ENCODE measurements at places on chromosomes 11 and 22. TPM values are rescaled to one million over a fixed set of nuclear protein-coding genes. Genes with fewer than 3 reads are reported as not detected.

Gene SPON1
- total RNA-seq = 3.5 TPM

DNA sequence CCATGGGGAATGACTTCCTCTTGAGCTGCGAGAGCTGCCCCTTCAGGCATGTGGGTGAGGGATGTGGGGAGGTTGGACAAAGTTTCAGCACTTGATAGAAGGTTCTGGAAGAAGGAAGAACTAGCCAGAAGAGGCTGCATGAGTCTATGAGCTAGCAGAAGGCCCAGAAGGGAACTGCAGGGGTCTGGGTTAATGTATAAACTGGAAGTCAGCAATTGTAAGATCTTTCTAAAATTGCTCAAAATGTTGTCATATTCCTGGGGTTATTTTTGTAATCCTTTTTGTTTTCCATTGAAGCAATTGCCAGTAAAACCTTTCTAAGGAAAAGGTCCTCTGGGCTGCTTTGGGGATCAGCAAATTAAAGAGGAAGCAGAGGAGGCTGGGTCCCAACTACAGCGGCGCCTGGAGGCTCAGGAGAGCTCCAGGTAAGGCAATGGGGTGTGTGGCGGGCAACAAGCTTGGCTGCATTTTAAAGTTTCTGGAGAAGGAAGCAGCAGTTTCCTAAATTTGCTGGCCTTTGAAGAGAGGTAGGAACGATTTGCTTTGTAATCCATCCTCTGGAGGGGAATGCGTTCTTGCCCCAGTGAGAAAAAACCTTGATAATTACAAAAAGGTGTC, 29.2 kb downstream of the ADAMTS15 start:
- peaks cover 27% of the 10 kb centered on the region for H3K36me3 ChIP-seq
- no peaks in the 10 kb centered on the region for H3K27me3 ChIP-seq
- peaks cover 26% of the 10 kb centered on the region for H3K4me1 ChIP-seq
- no peak overlapping the region for H3K4me3 ChIP-seq
- DNase-seq = peak; percentile 59
- H3K27ac ChIP-seq = peak overlapping the region; percentile 83

GRCh38 chr11:44943696-44944095, 7.0 kb downstream of the TP53I11 start:
- peaks cover 16% of the 10 kb centered on the region for H3K4me1 ChIP-seq
- no peaks in the 10 kb centered on the region for H3K27me3 ChIP-seq
- no peak overlapping the region for H3K4me3 ChIP-seq
- peaks cover 6% of the 10 kb centered on the region for H3K36me3 ChIP-seq

Gene SULT4A1
- total RNA-seq = under 0.01 TPM

Gene P2RY6
- 0.26 TPM for total RNA-seq
